ENCODE measurements at places on chromosomes 12 and 14.
A peak's percentile ranks its signal among the peaks of the same experiment; 100 is the strongest.

DNA sequence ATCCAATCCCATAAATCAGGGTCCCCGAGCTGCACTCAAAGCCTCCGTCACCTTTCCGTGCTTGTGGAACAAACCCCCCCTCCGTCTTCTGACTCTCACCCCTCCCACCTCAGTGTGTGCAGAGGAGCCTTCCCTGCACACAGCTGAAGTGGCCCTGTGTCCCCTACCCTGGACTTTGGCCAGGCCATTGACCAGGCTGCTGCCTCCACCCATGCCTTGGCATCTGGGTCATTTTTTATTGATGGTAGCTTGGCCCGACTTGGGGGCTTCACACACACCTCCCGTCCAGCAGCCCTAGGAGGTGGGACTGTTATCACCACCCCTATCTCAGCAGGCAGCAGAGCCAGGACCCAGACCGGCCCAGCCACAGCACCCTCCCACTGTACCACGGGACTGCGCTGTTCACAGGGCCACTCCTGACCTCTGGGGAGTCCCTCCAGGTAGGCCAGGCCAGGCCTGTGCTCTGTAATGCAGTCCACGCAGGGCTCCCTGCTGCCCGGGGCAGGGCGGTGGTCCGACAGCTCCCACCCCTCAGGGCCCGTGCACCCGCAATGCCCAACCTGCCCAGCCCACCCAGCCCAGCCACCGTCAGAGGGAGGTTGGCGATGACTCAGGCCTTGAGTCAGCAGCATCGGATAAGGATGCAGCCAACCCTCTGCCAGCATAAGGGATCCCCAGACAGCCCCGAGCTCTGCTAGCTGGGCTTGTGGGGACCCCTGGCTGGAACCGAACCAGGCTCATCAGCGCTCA is 9.2 kb upstream of the INF2 start:
- peak; percentile 35 for DNase-seq

DNA sequence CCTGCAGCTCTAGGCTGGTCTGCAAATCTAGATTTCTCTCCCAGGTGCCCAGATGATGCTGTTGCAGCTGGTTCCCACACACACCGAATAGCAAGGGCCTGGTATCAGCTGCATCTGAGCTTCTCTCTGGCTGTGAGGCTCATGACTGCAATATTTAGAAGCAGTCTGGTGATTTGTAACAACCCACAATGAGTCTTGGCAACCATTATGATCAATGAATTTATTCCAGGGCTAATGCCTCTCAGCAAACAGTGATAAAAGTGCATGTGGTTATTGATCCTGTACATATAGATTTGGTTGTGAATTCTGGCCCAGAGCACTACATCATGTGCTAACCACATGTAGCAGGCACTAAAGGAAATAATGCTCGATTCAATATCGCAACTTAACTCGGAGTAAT is 114.3 kb downstream of the ASCL4 start:
- no peak for DNase-seq

- DNase-seq, result no peak
These were observed 5.3 kb upstream of the LRRC10 start for GRCh38 chr12:69616025-69616424.

DNA sequence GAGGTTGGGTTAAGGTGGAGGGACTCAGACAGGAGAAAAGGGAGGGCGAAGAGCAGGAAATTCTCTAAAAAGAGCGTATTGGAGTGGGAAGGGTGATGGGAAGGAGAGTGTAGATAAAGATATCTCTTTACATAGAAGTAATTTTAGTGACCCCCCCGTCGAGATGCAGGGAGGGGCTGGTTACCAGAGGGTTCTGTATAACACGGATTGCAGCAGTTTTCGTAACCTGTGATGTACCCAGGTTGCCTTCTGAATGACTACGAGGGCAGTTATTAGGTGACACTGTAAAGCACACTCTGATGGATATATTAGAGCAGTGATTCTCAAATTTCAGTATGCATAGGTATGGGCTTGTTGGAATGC is 443 bp downstream of the DNAL1 start:
- no peak for DNase-seq

- DNase-seq, result no peak
These were observed 23.6 kb upstream of the USP44 start for GRCh38 chr12:95574799-95575452.

DNA sequence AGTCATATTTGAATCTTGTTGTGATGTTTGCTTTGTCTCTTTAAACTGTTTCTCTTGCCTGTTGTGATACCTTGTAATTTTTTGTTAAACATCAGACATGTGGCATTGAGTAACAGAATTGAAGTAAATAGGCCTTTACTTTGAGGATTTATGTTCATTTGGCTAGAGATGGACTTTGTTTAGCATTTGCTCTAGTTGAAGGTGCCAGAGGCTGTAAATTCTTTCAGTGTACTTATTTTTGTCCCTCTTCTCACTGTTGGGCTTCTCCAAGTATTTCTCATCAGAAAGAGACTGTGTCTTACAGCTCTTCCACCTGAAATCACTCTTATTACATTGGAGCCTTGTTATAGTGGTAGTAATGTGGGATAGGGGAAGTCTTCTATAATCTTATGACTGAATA is 175.8 kb downstream of the LRFN5 start:
- DNase-seq, result no peak

DNA sequence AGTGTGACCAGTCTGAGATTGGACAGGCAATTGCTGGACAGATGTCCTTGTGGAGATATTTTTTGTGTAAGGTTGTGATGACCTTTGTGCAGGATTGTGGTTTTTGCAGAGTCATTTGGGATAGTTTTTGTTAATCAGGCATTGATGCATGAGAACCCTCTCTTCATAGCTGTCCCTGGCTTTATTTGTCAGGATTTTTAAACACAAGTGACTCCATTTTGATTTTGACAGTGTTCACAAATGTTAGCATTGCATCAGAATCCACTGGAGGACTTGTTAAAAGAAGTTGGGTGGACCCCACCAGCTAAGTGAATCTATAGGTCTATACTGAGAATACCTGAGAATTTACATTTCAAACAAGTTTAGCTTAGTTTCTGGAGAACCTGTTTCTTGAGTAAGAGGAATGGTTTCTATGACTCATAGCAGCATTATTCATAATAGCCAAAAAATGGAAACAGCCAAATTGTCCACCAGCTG is 11.8 kb downstream of the FNTB start:
- DNase-seq, result no peak

- DNase-seq, result no peak
These were observed 161.5 kb downstream of the DERA start for GRCh38 chr12:16072678-16073077.

GRCh38 chr14:54350203-54350602 is 46.6 kb upstream of the CDKN3 start:
- DNase-seq, result no peak
